ENCODE measurements at places on chromosomes 6 and 20.

GRCh38 chr6:6725468-6726209 lies 137.1 kb downstream of the LY86 start:
- no peak for DNase-seq

- peak; percentile 25 for DNase-seq
Measured at GRCh38 chr20:47493963-47494293, 7.8 kb upstream of the NCOA3 start.

DNA sequence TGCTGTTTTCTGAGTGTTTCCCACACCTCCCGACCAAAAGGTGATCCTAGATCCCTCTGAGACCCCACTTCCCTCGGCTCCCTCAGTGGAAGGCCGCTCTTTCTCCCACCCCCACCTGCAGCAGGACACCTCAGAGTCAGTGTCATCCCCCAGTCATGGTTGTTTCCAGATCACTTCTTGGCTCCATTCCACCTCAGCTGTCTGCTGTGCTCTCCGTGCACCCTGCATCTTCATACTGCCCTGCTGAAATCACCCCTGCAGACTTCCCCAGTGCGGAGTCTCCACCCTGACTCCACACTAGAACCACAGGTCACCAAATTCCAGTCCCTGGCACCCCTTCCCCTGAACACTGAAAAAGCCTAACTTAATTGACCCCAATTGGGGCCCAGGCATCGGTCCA lies 255.1 kb upstream of the CDYL start:
- DNase-seq, result no peak

DNA sequence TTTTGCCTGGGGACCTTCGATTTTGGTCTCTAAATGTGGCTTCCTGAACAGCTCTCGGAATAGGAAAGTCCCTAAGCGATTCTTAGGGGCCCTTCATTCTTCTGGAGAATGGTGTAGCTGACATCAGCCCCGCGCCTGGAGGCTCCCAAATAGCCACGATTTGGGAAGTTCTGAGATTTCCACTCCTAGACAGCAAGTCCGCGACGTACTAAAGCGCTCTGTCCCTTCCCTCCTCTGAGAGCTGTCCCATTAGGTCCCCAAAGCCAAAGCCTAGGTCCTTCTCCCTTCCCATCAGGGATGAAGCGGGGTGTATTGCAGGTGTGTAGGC lies 756 bp downstream of the MOXD1 start:
- no peak for DNase-seq

DNA sequence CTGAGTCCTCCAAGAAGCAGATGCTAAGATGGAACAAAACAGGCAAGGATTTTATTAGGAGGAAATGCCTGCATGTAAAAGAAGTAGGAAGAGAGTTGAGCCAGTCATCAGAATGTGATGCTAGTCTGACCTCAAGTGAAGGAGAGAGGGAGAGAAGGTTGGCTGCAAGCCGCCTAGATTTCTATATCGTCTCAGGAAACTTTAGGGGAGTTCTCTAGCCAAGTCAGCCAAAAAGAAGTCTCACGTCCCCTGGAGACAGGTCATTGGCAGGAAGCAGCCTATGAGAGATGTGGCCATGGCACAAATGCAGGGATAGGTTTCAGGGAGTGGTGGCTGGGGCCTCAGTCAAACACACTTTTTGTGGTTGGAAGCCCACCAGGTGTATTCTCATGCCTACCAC lies 378.0 kb downstream of the CD109 start:
- DNase-seq, result no peak

DNA sequence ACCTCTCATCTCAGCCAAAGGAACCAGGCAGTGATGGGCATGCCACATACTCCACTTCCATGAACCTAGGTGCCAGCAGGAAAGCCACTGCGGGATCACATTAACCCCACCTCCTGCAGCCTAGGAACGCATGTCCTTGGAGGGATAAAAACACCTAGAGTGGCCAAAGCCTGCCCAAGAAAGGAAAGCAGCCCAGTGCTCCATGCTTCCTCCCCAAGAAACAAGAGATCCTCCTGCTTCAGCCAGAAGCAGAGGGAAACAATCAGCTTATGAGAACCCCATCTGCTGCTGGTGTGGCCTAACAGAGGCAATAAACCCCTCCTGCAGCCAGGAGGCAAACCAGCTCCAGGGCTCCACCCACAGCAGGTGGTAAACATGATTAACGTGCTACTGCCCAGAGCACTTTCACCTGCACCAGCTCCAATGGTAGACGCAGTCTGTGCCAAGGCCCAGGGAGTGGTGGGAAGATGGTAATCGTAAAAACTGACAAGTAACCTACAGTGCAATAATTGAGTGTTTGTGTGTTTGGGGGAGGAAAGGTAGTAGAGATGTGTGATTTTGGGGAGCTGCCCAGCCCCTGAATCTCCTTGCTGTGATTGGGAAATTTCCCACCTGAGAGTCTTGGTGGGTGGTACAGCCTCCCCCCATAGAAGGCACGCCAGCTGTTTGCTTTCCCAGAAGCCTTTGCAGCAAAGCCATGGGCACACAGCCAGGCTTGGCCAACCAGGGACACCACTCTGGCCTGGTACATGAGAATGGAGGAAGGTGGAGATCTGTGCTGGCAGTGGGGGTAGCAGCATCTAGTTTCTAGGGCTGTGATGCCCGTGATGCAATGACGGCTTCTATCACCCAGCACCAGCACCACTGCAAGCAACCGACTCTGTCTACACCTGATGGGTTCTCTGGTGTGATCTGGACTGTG lies 50.6 kb upstream of the TBC1D7 start:
- DNase-seq, result no peak

DNA sequence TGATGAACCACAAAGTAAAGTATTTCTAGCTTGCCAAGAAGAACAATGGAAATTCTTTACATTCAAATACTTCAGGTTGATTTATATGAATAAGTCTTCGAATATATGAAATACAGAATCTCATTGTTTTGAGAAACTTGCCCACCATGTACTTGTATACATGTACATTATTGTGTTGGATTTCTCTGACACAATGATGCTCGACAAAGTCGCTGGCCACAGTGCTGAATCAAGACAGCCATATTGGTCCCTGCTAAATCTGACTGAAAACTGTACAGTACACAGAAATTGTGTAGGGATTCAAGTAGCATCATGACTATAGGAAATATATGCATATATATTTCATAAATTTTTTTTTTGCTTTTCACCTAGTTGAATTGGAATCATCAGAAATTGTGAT lies 13.1 kb upstream of the LIN28B start:
- DNase-seq, result no peak

DNA sequence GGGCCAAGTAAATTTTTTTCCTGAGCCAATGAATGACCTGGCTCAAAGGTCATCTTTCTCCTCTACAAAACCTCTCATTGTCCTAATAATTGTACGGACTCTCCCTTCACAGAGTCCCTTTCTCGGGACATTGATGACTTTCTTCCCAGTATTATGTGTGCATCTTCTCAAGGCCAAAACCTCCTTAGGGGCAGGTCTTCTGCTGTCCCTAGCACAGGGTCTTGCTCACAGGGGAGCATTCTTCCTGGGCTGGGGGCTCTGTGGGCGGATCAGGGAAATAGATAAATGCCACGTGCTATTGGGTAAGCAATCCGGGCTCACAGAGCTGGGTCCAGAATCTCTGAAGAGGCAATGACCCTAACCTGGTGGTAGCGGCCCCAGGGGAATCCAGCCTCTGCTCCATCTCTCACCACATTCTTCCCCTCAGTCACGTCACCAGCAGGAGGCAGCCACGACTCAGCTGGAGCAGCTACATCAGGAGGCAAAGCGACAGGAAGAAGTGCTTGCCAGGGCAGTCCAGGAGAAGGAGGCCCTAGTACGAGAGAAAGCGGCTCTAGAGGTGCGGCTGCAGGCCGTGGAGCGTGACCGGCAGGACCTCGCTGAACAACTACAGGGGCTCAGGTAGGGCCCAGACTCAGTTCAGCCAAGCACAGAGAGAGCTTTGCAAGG lies 23.5 kb downstream of the CEP250 start:
- DNase-seq, result no peak

DNA sequence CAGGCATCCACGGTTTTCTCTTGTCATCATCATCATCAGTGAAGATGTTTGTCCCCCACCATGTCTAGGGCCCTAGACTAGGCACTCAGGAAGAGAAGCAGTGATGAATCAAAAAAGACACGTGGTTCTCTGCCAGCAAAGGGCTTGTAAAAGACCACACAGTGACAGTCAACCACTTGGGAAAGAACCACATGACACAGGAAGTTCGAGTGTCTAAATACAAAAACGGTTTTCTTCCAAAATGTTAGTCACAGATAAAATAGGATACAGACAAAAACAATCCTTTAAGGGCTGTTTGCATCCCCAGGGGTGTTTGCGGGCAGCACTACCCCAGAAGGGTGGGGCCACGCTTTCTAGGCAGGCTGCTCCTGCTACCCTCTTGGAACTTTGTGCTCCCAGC lies 356.8 kb upstream of the AGPAT4 start:
- DNase-seq, result no peak

- no peak for DNase-seq
Measured at GRCh38 chr6:69699655-69700054, 97.2 kb downstream of the LMBRD1 start.

DNA sequence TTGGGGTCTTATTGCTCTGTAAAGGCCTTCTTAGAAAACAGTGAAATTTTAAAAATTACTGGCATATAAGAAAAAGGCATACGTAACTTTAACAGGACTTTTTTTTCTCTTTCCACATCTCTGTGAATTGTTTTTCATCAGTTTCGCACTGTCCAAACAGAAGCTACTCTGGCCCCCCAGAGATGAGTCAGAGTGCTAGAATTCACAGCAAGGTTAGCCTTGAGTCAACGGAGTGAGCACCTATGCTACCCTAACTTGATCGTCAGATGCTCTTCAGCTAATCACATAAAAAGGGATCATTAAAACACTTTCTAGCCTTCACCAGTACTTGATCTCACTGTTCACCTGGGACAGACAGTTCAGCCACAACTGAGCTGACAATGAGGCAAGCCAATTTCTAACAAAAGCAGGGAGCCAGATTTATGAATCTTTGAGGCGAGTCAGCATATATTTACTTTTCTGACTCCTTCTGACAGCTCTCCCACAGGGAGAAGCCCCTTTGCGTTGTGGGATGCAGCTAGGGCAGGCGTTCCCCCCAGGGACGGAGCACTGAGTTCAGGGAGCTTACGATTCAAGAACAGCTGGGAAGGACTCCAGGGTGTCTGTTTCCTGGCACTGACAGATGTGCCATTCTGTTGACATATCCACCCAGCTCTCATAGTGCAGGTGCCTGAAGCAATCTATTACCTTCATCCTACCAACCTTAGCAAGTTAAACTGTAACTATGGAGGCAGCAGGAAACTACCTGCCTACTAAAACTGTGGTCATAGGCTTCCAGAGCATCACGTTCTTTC lies 46.4 kb upstream of the SPDEF start:
- DNase-seq, result peak; percentile 48

GRCh38 chr20:33900521-33901131 lies 89.5 kb downstream of the CHMP4B start:
- no peak for DNase-seq

GRCh38 chr20:35661053-35661452 lies 3.6 kb downstream of the CPNE1 start:
- DNase-seq, result no peak

- no peak for DNase-seq
Measured at GRCh38 chr6:163793011-163793983, 378.8 kb downstream of the QKI start.

- DNase-seq, result no peak
Measured at GRCh38 chr20:61895016-61895415, 170.7 kb downstream of the TAF4 start.

- no peak for DNase-seq
Measured at GRCh38 chr20:4617484-4617883, 104.2 kb upstream of the PRND start.

- DNase-seq, result no peak
Measured at GRCh38 chr20:19256085-19256484, 43.6 kb downstream of the SLC24A3 start.

- DNase-seq, result no peak
Measured at GRCh38 chr6:143248359-143248758, 187.7 kb downstream of the AIG1 start.

GRCh38 chr6:8446391-8446790 lies 11.0 kb upstream of the SLC35B3 start:
- no peak for DNase-seq

DNA sequence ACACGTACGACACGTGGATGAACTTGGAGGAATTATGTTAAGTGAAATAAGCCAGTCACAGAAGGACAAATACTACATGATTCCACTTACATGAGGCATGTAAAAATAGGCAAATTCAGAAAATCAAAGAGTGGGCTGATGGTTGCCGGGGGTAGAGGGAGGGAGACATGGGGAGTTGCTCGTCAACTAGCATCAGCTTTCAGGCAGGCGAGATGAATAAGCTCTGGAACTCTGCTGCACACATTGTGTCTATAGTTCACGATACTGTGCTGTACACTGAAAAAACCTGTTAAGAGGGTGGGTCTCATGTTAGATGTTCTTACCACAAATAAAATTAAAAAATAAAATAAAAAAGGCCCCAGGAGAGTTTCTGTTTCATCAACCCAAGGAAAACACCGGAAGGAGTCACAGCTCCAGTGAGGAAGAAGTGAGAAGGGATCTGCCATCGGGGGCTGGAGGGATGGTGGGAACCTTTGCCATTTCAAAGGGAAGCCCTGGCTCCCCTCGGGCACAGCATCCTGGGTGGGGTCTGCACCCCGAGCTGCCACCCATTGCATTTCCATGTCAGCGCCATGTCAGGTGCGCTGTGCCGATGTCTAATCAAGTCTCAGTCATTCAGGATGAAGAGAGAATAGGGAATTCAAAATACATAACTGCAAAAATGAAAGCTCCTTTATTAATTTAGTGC lies 98.3 kb downstream of the SLC22A23 start:
- no peak for DNase-seq

DNA sequence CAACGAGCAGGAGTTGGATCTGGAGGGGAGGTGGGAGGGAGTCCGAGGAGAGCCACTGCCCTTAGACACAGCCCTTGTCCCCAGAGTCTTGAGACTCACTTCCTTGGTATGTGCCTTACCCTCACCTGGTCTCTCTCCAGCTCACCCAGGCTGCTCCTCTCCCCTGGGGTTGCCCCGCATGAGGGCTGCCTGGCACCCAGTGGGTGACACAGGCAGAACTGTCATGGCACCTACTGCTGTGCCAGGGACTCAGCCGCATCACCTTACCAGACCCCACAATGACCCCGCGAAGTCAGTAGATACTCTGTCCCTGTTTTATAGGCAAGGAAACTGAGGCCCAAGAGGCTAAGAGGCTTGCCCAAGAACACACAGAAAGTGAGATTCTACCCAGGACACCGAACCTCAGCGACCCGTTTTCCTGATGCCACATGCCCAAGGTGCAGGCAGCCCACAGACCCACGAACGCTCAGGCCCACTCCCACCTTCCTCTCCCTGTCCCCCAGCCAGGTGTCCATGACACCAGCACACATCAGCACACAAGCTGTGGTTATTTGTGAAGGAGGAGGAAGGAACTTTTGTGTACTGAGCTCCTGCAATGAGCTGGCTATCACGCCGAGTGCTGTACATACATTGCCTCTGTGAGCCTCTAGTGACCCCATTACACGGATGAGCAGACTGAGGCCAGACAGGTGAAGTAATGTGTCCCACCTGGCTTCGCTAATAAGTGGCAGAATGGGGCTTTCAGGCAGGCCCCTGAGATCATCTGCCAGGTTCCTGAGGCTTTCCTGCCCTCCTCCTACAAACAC lies 168.1 kb downstream of the GRM4 start:
- DNase-seq, result no peak
